ENCODE measurements at places on chromosomes 4 and X. TPM values are rescaled to one million over a fixed set of nuclear protein-coding genes. Genes with fewer than 3 reads are reported as not detected.

- DNase-seq = no peak
These were observed 1081.8 kb upstream of the GRID2 start for GRCh38 chr4:91222014-91222413.

- DNase-seq = no peak
These were observed 9.7 kb upstream of the CDKN2AIP start for GRCh38 chr4:183434666-183435190.

The GPRASP2 gene
- total RNA-seq = 39.7 TPM

- DNase-seq = no peak
These were observed 1.4 kb downstream of the ZNF185 start for GRCh38 chrX:152899111-152899873.

- DNase-seq = no peak
These were observed 190.5 kb downstream of the RRAGB start for GRCh38 chrX:55907968-55908607.

DNA sequence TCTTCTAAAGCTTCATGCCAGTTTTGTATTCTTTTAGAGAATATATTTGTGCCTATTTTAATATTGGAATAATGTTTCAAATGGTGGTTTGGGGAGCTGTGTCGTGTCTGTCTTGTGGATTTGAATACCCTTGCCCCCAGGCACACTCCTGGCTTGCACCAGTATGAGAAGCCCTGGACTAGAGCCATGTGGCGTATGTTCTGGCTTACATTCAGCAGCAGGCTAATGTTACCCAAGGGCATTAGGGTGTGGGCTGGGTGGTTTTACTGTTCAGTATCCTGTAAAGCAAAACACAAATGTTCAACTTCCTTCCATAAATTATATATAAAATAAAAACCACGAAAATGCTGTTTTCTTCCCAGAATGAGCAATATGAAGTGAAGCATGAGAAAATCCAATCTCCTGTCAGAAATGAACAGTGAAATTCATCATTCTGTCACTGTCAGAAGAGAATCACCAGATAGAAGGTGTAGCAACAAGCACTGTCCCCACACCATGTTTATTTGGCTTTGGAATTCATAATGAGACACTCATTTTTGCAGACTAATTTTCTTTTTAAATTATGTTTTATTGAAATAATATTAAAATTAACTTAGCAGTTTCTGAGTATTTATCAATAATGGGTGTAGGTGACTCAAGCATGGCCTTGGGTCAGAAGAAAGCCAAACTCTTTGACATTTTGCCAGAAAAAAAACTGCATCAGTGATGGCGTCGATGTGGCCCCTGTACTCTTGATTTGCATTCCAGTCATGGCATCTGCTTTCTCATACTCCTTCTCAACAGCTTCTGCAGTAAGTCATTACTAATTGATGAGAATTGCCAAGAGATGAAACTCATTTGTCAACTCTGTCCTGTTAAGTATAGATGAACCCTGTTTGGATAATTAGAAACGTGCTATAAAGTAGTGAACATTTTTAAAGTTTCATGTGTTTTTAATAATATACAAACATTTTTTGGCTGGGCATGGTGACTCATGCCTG, 43.8 kb downstream of the WWC2 start:
- no peak for DNase-seq

DNA sequence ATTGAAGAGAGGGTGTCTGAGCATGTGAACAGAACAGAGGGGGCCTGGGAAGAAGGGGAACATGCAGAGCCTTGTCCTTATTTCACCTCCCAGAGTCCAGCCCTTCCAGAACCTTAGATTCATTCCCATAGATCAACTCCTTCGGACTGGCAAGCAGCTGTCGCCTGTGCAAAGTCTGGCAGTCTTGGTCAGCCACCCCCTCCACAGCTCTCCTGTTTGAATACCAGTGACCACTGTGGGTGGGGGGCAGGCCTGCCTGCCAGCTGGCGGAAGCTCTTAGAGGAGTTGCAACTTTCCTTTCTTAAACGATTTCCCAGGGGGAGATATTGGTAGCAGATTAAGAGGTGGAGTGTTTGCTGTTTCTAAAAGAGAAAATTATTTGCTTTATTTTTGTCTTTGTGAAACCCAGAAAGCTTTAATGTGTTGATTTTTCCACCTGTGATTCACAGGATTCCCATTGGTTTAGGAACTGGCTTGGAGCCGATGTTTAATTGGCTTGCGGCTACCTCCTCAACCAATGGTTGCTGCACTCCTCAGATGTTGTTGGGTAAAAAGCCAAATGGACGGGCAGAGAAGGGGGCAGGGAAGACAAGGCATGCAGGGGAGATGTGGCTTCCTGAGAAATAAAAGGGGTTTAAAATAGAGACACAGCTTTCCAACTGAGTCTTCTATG, 62.2 kb upstream of the PRPS1 start:
- no peak for DNase-seq

The PARM1 gene
- total RNA-seq = 39.7 TPM

GRCh38 chr4:3321295-3321889, 28.6 kb downstream of the RGS12 start:
- peak; percentile 48 for DNase-seq

DNA sequence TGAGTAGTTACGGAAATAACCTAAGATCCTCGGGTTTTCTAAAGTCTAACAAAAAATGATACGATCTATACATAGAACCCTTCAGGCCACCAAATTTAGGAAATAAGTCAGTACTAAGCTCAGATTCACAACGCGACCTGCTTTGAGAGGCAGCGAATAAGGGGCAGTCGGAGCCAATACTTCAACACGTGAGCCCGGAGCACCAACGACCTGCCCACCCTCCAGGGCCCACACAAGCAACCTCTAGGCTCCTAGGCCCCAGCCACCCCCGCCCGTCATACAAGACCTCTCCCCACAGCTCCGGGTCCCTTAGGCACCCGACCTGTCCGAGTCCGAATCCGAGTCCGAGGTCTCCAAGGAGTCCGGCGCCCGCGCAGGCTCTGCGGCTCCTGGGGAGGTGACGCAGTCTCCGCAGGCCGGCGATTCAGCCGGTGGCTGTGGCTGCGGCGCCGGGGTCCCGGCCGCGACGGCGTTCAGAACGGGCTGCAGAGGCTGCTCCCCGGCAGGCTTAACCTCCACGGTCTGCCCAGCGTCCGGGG, 580 bp downstream of the NAF1 start:
- DNase-seq = peak; percentile 51

DNA sequence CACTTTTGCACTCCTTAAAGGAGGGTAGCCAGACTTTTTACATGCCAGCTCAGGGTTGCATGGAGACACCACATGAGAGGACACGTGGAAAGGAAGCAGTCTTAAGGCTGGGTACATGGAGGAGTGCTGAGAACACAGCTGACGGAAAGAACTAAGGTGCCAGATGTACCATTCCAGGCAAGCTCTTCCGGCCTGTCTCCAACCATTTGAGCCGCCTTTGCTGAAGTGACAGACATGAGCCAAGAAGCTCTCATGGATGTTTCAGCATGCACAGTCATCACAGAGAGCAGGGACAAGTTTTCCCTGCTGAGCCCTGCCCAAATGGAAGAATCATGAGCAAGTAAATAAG, 83.4 kb upstream of the BMP2K start:
- no peak for DNase-seq

DNA sequence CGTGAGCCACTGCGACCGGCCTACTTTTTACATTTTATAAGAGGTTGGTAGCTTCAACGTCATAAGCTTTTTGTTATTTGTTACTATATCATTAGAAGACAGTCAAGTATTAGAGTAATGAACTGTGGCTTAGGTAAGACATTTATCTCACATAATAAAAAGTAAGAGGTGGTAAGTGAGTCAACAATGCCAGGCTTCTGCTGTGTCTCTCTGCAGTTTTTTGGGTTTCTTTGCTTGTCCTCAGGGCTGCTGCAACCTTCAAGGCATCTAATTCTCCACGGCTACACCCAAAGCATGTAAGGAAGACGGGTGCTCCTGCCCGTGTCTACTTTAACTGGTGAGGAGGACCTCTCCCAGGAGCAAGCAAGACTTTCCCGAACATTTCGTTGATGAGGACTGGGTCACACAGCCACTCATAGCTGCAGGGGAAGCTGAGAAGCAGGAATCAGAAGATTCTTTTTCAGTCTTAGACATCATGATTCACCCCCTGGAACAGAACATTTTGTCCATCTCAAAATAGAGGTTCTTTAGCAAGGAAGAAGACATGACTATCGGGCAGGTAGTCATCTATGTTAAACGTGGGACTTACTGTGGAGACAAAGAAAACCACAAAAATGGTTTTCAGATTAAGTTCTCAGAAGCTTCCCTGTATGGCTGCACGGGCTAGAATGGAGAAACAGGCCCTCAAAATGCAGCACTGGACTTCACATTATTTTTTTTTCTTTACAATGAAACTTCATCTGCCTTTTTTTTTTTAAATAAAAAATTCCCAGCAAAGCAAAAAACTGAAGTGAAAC, 13.0 kb upstream of the RHOH start:
- no peak for DNase-seq

The CYP2U1 gene
- total RNA-seq = 15.8 TPM

The BCORL1 gene
- 13.3 TPM for total RNA-seq

The AWAT1 gene
- not detected for total RNA-seq

The ITIH6 gene
- total RNA-seq = not detected

- no peak for DNase-seq
These were observed 259.5 kb downstream of the ARHGAP24 start for GRCh38 chr4:85734424-85734831.

The IGSF1 gene
- total RNA-seq = 2.7 TPM

DNA sequence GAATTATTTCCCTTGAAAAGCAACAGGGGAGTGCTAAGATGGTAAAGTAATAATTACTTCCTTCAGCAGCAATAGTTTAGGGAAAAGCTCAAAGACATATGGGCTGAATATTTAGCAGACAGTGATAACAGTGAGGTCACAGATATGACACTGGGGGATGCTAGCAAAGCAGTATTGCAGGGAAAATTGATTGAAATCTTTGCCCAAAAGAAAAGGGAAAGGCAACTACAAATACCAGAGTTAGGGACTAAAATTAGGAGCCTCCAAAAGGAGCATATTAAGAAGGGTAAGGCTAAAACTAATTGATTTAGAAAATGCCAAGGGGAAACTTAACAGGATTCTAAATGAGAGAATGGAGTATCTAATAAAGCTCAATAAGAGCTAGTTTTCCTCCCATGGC, 1191.3 kb upstream of the TENM3 start:
- DNase-seq = no peak

- DNase-seq = no peak
These were observed 21.1 kb downstream of the AMER1 start for GRCh38 chrX:64184396-64184795.

Data from dorsolateral prefrontal cortex (tissue), 122 donors.